ENCODE measurements at places on chromosomes 2 and 18.

- DNase-seq = no peak
These were observed 10.1 kb downstream of the RPL31 start for GRCh38 chr2:101012054-101012705.

- no peak for DNase-seq
These were observed 196.9 kb downstream of the ANKRD30B start for GRCh38 chr18:14944838-14945237.

- no peak for DNase-seq
These were observed 87.2 kb downstream of the LPIN1 start for GRCh38 chr2:11833601-11834000.

GRCh38 chr18:43465483-43465882, 188.2 kb upstream of the SYT4 start:
- no peak for DNase-seq

GRCh38 chr2:172739661-172740266, 4.1 kb downstream of the RAPGEF4 start:
- no peak for DNase-seq

DNA sequence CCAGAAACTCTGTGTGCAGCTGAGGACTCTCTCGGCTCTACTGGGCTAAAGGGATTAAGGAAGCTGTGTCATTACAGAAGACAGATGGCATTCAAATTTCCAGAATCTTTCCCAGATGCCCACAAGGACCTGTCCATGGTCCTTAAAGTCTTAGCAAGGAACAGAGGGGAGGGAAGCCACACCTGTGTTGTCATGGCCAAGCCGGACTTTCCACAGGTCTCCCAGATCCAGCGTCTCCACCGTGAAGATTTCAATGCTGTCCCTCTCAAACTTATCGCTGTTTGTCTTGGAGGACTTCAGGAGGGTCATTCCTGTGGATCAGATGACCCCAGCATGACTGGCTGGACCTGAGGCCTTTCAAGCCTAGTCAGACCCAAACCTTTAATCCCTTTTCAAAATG, 114.5 kb downstream of the LOXHD1 start:
- no peak for DNase-seq

- no peak for DNase-seq
These were observed 52.8 kb upstream of the HAAO start for GRCh38 chr2:42844901-42845821.

DNA sequence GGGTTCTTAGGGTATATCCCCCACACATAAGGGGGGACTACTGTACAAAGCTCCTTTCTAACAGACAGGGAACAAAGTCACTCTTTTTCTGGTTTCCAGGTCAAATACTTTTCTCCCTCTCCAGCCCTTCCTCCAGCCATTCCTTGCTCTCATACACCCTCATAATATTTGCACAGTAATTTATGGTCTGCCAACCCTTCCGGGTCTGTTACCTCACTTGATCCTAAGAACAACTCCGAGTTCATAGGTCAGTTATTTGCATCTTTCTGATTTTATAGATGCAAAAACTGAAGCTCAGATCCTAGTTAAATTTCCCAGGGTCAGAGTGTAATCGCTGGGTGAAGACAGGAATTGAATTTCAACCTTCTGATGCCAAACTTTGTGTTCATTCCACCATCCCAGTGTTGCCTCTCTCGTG, 14.8 kb upstream of the MATN3 start:
- no peak for DNase-seq

DNA sequence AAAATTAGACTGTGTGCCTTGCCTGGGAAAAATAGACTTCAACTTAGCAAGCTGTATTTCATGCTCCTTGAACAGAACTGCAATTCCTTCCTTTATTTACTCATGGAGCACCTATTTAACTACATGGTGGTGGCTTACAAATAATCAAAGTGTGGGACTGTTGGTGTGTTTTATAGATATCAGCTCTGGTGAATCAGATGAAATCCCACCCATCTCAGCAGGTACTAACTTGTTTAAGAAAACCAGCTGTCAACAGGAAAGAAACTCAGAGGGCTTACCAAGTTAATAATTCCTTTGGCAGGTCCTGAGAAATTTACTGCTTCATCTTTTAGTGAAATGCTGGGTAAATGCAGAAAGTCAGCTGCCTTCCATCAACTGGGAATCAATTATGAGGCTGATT, 830.6 kb downstream of the SLC4A3 start:
- no peak for DNase-seq

DNA sequence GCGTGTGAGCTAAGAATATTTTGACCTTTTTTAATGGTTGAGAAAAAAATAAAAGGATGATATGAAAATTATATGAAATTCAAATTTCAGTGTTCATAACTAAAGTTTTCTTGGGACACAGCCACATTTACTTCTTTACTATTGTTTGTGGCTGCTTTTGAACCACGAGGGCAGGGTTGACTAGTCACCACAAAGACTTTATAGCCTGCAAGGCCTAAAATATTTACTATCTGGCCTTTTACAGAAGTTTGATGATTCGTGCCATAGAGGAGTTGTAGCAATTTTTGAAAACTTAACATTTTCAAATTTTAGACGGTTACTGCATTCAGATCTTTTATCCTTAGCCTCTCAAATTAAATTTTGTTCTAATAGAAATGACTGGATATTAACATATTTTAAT, 69.9 kb downstream of the LIMS1 start:
- no peak for DNase-seq

DNA sequence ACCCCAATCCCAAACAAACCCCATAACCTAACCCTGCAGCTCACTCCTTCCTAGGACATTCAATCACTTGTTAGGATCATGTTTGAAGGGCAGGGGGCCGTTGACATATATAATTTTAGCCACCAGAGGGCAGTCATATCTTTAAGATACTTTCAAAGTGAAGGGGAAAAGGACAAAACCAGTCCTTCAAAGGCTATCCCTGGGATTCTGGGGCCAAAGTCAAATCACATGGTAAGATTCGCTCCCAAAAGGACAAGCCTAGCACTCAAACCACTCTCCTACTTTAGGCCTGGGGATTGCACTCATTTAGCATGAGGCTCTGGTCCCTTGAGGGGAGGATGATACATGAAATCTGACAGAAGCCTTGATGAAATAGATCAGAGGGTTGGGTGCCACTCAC, 44.6 kb downstream of the HAUS1 start:
- peak; percentile 42 for DNase-seq

GRCh38 chr2:239910404-239910803, 114.7 kb downstream of the NDUFA10 start:
- no peak for DNase-seq

- no peak for DNase-seq
These were observed 316.1 kb upstream of the MMADHC start for GRCh38 chr2:149903626-149904025.

DNA sequence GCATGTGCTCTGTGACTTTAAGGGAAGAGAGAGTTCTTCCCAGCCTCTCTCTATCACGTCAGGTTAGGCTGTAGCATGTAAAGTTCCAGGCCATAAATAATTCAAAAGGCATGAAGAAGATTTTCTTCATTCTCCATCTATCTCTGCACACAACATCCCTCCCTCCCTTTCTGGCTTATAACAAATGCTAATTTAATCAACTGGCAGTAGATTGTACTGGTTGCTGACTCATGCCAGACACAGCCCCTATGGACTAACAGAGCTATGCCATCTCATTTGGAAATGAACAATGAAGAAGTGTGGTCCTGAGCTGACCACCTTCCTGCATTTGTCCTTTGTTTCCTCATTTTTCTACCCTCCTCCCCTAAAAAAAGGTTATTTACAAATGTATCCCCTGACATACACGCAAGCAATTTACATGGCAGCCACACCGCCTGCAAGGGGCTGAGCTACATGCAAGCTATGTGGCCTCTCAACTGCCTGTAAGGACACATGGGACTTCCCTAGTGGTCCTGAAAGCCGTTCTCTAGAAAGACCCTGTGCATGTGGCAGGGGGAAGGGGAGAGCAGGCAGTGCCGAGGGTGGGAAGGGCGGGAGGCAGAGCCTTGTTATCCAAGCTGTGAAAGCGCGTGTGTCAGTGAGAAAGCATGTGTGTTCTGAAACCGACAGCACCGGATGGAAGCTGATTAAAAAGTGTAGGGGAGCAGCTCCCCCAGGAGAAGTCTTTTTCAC, 90.9 kb upstream of the KLF7 start:
- DNase-seq = no peak

DNA sequence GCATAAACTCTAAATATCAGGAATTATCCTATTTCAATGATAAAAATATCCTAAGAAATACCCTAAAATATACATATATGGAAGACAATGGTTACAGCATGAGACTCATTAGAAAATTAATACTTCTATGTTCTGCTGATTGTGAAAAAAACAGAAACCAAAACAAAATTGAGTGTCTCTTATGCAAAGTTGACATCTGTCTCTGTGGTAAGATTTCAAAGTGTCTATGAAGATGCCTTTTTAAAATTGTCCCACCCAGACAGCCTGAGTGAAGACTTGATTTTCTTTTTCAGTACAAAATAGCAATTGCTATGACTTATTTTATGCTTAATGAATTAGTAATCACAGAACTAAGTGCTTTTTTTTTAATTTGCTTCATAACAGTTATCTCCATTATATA, 1368.4 kb upstream of the LRRTM1 start:
- no peak for DNase-seq

DNA sequence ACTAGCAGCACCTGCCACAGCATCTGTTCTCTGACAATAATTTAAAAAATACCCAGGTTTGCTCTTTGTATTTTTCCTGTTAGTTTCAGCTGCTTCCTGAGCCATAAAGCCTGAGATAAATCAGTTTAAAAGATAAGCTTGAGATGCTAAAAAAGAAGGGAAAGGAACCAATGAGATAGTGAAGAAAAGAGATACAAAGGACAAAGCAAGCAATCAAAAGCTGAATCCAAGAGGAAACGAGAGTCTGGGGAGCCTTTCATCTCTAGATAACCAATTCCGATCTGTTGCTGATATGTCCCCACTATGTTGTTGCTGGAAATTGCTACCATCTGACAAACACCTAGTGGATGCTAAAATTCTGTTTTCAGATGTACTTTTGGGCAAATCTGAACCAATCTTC, 201.4 kb downstream of the RBM43 start:
- DNase-seq = no peak

All from stimulated activated CD4-positive, alpha-beta T cell treated with anti-CD3 and anti-CD28 coated beads, Interleukin-15, amount 100 ng/mL, for 48 hours (primary cell).